ENCODE measurements at places on chromosomes 6 and 20.

GRCh38 chr20:6135347-6135746 lies 12.5 kb upstream of the FERMT1 start:
- no peak for DNase-seq

- DNase-seq: no peak
Observed at GRCh38 chr20:63059684-63060056, 52.9 kb upstream of the BHLHE23 start.

DNA sequence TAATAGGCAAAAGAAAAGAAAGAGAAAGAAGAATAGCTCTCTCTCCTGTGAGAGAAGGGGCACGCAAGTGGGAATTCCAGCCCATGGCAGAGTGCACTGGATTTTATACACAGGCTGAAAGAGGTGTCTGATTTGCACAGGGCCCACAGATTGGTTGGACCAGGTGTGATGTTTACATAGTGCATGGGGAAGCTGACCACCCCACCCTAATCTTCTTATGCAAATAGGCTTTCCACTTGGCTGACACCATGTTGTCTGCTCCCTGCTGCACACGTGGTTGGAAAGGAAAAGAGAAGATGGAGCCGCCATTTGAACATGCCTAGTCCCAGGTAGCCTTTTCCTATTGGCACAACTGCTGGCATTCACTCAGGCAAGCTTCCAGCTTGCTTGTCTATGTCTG lies 20.2 kb downstream of the MICA start:
- no peak for DNase-seq

DNA sequence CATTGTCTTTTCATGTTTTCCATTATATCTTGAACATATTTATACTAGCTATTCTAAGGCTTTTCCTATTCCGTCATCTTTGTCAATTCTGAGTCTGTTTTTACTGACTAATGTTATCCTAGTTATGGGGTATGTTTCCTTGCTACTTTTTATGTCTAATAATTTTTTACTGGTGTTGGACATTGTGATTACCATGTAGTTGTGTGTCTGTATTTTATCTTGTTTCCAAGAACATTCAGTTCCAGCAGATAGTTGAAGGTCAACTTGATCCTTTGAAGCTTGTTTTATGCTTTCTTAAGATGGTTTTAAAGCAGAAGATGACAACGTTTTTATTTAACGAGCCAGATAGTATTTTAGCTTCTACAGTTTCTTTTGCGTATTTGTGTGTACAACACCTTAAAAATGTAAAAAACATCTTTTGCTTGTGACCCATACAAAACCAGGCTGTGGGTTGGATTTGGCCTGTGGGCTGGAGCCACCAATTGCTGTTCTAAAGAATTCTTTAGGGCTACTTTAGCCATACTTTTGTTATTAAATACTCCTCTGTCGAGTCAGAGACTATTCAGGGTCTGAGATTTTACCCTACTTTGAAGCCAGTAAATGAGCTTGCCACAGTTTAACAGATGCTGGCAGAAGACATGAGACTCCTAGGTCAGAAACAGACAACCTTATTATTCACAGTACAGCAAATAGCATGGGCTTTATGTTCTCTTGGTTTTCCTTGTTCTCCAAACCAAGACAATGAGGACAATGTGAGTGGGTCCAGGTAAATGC lies 38.7 kb upstream of the REV3L start:
- DNase-seq: no peak

DNA sequence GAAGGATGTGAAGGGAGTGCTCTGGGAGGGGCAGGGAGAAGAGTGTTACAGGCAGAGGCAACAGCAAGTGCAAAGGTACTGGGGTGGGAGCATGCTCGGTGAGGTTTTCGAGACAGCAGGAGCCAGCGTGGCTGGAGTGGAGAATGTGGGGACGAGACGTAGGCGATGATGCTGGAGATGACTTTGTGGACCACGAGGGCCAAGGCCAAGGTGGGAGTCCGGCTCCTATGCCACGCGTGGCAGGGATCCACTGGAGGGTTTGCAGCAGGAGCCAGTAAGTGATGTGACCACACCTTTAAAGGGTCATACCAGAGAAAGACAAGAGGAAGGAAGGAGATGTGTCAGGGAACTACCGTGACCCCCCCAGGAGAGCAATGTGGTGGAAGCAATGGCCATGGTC lies 7.3 kb downstream of the PTGIS start:
- DNase-seq: no peak

DNA sequence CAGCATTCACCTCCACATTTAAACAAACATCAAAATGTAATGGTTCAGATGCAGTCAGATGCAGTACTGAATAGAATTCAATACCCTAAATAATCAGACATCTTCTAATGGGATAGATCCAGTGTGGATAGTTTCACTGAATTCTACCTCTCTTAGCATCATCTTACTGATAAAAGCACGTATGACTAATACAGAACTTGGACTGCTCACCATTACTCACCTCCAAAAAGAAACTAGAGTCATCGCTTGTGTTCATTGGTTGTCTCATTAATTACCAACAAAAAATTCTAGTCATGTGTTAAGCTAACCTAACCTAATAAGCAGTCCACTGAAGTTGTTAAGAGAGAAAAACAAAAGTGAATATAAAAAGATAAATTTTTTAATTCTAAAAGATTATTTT lies 165.9 kb upstream of the IRAK1BP1 start:
- no peak for DNase-seq

DNA sequence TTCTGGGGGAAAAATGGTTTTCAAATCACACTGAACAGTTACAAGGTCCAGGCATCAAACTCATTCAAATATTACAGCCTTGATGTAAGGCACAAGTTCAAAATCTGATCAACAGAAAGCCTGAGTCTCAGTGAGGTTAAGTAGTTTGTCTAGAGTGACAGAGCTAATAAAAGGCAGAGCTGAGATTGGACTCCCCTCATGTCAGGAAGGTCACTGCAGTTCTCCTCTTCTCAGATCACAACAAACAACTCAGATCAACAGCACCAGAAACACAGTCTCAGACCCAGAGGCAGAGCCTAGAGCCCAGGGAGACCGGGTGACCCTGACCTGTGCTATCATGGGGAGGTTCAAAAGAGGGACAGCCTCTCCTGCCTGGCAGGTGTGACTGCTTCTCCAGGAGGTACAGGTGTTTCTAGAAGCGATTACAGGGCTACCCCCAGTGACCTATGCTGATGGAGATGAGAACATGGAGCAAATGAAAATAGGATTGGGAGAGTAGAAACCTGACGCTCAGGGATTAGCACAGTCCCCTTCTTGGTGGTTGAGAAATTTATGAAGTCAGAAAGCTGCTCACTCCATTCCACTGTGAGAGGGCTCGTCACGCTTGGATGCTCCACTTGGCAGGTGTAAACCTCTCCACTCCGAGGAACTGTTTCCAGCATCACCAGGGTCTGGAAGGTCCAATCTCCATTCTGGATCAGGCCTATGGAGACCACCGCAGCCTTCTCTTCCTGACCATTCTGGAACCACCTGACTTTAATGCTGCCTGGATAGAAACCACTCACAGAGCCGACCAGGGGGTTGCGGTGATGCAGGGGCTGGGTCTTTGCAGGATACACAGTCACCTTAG lies 24.3 kb upstream of the HLA-DRB5 start:
- no peak for DNase-seq

DNA sequence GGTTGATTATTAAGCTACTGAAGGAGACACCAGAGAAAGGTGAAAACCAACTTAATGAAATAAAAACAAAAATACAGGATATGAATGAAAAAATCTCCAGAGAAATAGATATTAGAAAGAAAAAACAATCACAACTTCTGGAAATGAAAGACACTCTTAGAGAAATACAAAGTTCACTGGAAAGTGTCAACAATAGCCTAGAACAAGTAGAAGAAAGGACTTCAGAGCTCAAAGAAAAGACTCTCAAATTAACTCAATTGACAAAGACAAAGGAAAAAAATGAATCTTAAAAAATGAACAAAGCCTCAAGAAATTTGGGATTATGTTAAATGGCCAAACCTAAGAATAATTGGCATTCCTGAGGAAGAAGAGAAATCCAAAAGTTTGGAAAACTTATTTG lies 10.3 kb upstream of the MCM9 start:
- no peak for DNase-seq

GRCh38 chr20:9342651-9343050 lies 171.7 kb upstream of the LAMP5 start:
- DNase-seq: no peak

GRCh38 chr6:15319677-15320076 lies 73.8 kb downstream of the JARID2 start:
- no peak for DNase-seq

- DNase-seq: no peak
Observed at GRCh38 chr20:37775200-37775599, 81.4 kb downstream of the CTNNBL1 start.

DNA sequence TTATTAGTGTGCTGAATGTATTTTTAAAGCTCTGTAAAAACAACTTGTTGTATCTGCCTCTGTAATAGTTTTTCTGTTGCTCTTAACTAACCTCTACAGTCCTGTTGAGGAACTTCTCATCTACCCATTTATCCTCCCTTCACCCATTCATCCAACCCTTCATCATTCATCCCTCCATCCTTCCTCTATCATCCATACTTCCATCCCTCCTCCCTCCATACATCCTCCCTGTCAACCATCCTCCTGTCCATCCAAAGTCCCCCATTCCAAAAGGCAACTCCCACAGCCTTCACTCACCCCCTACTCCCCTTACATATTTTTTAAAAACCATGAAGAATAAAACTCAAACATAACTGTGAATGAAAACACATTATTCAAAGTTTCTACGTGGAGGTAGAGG lies 40.7 kb upstream of the SPDEF start:
- DNase-seq: no peak

DNA sequence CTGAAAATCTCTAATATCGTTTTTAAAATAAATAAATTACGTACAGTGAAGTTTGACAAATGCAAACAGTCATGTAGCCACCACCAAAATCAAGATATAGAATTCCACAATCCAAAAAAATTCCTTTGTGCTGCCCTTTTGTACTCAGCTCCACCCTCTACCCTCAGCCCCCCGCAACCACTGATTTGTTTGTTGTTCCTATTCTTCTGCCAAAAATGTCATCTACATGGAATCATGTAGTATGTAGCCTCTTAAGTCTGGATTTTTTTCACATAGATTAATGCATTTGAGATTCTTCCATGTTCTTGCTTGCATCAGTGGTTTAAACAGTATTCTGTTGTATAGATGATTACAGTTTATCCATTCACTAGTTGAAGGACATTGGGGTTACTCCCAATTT lies 8.5 kb upstream of the REPS1 start:
- DNase-seq: no peak

GRCh38 chr6:40183902-40184301 lies 249.6 kb upstream of the MOCS1 start:
- no peak for DNase-seq

DNA sequence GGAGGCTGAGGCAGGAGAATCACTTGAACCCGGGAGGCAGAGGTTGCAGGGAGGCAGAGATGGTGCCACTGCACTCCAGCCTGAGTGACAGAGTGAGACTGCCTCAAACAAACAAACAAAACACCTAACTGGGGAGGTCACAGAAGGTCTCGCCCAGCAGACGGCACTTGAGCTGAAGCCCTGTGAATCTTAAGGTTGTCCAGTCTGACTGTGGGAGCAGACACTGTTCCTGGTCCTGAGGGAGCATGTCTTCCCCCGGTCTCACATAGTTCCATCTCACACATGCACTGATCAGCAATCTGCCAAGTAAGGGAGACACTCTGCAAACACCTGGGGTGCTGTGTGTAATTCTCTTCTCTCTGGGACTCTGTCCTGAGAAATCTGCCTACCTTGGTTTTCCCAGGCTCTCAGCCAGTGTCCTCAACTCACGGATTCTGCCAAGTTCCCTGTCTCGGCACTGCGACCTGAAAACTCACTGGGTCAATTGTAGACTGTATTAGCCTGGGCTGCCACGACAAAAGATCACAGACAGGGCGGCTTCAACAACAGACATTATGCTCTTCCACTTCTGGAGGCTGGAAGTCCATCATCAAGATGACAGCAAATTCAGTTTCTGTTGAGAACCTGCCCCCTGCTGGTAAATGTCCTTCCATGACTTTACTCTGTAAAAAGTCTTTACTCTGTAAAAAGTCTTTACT lies 94.3 kb downstream of the JPH2 start:
- DNase-seq: no peak

GRCh38 chr6:132131351-132131750 lies 180.2 kb upstream of the CCN2 start:
- no peak for DNase-seq

GRCh38 chr6:166599205-166599604 lies 12.7 kb upstream of the RAMACL start:
- no peak for DNase-seq

DNA sequence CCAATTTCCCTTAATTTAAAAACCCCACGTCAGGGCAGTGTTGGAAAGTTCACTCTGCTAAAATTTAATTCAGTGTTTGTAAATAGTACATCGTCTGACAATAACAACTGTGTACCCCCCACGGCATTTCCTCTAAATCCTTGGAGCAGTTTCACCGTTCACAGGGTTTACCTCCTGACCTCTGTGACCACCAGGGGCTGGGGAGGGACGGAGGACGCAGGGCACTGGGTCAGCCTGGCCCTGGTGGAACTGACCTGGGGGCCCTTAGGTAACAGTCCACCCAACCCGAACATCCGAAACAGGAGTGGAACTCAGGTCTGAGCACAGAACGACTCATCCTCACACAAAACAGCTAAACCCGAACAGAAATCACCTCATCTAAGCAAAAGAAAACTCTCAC lies 2.1 kb downstream of the ZBTB46 start:
- DNase-seq: no peak

- DNase-seq: no peak
Observed at GRCh38 chr6:81214414-81215091, 537.9 kb downstream of the TENT5A start.

DNA sequence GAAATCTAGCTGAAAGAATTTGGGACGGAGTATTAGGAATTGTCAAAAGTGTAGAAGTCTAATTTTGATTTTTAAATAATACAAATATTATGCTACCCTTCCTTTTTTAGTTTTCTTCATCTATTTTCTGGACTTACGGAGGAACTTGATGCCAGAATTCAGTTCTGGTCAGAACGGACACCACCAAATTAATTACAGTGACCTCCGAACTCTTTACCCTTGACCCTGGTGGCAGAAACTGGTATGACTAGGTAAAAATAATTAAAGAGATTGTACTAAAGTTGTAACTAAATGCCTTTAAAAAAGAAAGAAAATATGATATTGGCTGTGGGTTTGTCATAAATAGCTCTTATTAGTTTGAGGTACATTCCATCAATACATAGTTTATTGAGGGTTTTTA lies 751.1 kb upstream of the MAP3K7 start:
- no peak for DNase-seq

DNA sequence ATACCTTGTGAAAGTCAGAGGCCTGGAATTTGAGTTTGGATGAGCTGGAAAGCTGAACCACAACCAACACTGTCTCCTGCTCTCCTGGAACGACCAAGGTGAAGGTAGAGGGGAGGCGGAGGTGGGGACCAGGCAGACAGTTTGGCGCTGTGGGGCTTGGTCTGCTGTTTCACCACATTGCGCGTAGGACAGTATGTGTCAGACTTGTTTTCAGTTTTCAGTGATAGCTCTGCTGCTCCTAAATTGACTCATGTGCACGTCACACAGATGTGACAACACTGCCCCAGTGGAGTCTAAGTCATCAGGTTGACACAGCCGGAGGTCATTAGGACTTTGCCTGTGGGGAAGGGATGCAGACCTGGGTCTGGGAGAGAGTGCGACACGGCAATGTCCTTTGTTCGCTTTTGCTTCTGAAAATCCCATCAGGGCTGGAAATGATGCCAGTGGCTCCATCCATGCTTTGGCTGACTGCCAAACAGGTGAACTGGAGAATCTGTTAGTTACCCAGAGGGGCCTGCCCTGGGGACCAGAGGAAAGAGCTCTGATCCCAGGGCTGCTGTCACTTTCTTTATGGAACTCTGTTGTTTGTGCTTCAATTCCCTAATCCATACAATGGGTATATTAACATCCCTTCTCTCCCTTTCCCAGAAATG lies 255.5 kb downstream of the CDC5L start:
- DNase-seq: no peak

- DNase-seq: no peak
Observed at GRCh38 chr6:3208775-3209113, 18.7 kb downstream of the TUBB2B start.
